Activated naive CD4-positive, alpha-beta T cell treated with anti-CD3 and anti-CD28 coated beads, Interleukin-2, amount 10 ng/mL, durations not matched to agents 7 days and 5 days (primary cell): ENCODE measurements at places on chromosomes 16 and 17.
A peak's percentile ranks its signal among the peaks of the same experiment; 100 is the strongest.

DNA sequence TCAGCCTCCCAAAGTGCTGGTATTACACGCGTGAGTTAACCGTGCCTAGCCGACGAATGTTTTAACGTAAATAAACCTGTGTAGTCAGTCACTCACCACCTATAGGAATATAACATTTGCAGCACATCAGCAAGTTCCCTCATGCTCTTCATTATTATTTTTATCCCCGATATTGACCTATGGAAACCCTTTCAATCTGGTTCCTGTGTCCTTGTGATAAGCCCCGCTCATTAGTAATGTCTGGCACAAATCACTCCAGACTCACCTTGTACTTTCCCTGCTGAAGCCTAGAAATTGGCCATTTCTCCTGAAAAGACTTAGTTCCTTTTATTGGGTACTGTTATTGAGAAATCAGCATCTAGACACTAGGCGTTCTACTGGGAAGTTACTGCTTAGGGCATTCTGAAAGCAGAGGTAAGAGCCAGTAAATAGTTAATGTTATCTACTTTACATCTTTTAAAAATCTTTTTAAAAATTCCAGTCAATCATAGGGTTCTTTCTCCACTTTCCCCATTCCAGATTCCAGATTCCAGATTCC, 1.5 kb upstream of the PHKG2 start:
- no peak for DNase-seq

DNA sequence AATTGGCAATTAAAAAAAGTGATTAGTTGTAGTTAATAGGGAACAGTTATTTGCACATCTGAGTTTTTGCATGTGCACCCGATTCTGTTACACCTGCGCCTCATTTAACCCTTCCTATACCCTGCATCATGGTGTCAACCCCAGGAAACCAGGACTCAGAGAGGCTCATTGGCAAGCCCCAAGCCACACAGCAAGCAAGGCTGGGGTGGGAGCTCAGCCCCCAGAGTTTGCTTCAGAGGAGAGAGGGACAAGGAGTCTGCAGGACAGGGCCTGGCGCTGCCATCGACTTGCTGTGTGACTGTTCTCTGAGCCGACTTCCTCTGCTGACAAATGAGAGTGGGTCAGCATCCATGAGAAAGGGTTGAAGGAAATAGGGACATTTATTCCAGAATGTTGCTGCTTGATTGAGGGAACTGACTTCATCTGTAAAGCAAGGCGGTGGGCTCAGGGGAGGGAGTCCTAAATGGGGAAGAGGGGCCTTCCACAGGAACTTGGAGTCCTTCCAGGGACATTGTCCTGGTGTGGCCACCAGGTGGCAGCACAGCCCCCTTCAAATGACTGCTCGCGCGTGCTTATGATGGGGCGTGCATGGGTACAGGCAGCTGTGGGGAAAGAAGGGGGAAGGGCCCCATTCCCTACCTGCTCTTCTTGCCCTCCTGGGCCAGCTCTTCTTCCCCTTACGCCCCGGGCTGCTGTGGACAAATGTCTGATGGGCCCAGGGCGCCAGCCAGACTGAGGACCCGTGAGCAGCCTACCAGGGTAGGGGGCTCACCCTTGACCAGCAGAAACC, 51.6 kb downstream of the NT5M start:
- DNase-seq: peak; percentile 84

DNA sequence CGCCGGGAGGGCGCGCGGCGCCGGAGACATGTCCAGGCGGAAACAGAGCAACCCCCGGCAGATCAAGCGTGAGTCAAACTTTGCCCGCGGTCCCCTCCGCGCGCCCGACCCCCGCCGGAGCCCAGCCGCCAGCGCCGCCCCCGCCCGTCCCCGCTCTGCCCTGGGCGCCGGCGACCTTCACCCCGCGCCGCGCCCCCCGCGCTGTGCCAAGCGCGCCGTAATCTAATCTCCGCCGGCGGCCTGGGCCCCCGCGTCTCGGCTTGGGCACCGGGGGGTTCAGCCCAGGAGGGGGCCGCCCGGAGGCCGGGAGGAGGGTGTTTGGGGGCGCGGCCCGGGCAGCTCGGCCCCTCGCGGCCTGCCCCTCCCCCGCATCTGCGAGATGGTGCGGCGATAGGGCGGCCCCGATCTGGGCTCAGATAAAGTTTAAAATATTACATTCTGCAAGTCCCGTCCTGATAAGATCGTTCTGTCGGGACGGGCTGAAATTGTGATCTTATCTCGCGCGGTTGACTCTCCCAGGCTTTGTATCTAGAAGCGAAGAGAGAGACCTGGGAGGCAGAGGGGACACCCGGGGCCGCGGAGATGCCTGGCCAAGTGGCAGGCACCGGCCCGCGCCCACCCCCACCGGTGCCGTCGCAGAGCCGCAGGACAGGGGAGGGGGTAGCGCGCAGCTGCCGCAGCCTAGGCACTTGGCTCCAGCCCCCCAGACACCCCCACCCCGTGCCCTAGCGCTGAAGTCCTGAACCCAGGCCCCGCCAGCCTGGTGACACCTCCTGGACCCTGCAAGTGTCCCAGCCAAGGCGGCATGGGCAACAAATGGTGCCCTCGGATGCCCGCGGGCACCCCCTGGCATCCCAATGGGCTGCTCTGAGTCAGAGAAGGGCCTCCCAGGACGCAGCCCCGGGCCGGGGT, 787 bp downstream of the ZFPM1 start:
- peak; percentile 52 for DNase-seq

DNA sequence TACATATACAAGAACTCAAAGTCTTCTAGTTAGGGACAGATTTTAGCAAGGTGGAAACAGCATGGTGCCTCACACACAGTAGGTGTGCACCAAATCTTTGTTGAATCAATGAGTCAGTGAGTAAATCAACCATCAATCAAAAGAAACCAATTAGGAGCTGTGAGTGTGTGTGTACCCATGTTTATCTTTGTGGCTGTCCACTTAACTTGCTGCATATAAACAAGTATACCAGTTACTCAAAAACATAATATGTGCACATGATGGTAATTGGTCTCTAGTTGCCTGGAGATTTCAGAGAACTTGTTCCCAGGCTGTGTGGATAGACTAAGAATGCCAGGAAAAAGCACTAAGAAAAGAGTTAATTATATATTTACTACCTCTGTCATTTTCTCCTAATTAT, 272.2 kb upstream of the CCL2 start:
- no peak for DNase-seq

GRCh38 chr16:88497561-88498462, 44.7 kb downstream of the ZFPM1 start:
- DNase-seq: no peak

- DNase-seq: no peak
Measured at GRCh38 chr17:65173976-65174683, 37.0 kb downstream of the RGS9 start.
